Activated T-cell treated with anti-CD3 and anti-CD28 coated beads, Interleukin-2, amount 50 U/mL, for 4 hours (primary cell): ENCODE measurements at places on chromosomes 6 and 20. TPM values are rescaled to one million over a fixed set of nuclear protein-coding genes. Genes with fewer than 3 reads are reported as not detected.

DNA sequence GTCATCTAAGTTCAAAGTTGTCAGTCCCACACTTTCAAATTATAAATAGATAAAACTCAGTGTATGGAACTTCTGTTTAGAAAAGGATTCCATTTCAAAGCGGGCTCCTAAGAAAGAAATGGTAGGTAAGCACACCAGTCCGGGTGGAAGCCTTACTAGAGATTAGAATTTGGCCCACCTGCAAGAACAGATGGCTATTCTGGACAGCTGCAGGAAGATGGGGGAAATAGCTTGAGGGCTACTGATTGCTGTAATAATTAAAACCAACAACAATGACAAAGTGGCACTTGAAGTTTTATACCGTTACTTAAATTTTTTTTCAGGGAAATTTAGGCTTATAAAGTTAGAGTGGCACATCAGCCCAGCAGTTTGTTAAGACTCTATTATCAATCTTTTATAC, 83.3 kb downstream of the HIVEP2 start:
- no peak for DNase-seq

GRCh38 chr6:29035951-29036350, 9.0 kb downstream of the OR2W1 start:
- no peak for DNase-seq

The KIF16B gene
- 4.8 TPM for total RNA-seq

- no peak for DNase-seq
Observed at GRCh38 chr20:55760586-55760985, 244.7 kb downstream of the CBLN4 start.

GRCh38 chr6:9200712-9201111, 765.4 kb upstream of the SLC35B3 start:
- no peak for DNase-seq

The NRN1 gene
- total RNA-seq, result 0.22 TPM

DNA sequence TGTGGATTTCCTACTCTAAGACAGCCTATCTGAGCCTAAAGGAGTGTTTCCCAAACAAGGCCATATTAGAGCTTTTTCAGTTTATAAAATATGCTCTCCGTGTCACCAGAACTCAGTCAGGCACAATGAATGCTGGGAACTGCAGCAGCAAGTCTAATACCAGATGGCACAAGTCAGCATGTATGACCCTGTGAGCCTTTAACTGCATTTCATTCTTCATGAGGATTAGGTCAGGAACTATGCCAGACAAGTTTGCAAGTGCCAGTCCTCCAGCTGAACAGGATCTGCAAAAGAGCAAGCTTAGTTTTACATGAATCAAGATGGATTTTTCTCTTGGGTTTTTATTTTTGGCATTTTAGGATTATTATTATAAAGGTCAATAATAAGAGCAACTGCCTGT, 66.7 kb upstream of the SAMD5 start:
- DNase-seq, result no peak

DNA sequence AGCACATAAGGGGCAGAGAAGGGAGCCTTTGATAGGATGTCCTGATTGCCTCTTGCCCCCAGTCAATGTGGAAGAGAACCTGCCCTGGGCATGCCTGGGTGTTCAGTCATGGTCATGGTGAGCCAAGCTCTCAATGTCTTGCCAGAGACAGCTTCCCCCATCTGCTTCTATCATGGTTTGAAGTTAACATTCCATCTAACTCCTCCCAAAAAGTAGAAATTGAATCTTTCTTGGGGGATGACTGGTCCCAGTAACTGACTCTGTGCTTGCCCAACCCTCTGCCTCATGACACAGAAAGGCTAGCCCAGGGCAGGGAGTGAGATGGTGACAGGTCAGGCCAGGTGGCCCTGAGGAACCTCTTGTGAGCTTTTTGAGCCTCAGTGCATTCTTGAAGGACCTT, 60.1 kb downstream of the ADTRP start:
- no peak for DNase-seq

GRCh38 chr6:91013511-91013910, 426.6 kb upstream of the MAP3K7 start:
- DNase-seq, result no peak

GRCh38 chr6:108665495-108666196, 104.9 kb downstream of the FOXO3 start:
- DNase-seq, result no peak

The WFDC12 gene
- total RNA-seq, result not detected

The BPIFB1 gene
- not detected for total RNA-seq

DNA sequence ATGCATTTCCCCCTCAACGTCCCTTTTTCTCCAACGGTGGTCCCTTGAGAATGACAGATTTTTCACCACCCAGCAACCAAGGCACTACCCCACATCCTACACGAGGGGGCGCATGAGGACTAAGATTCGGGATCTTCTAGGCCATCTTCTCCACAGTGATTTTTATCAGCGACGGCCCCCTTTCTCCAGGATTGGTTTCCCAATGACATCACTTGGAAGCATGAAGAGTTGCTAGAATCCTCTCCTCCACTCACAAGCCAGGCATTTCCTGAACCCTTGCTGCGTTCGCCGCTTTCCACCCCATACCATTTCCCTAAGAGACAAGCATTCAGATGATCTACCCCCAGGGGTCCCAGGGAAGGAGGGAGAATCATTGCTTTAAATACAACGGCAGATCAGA, 252.0 kb downstream of the HIVEP2 start:
- peak; percentile 67 for DNase-seq

GRCh38 chr6:44685213-44685612, 297.7 kb downstream of the CDC5L start:
- DNase-seq, result no peak

The PLCB1 gene
- total RNA-seq, result 6.0 TPM

- no peak for DNase-seq
Observed at GRCh38 chr20:47857569-47858464, 72.5 kb upstream of the SULF2 start.

DNA sequence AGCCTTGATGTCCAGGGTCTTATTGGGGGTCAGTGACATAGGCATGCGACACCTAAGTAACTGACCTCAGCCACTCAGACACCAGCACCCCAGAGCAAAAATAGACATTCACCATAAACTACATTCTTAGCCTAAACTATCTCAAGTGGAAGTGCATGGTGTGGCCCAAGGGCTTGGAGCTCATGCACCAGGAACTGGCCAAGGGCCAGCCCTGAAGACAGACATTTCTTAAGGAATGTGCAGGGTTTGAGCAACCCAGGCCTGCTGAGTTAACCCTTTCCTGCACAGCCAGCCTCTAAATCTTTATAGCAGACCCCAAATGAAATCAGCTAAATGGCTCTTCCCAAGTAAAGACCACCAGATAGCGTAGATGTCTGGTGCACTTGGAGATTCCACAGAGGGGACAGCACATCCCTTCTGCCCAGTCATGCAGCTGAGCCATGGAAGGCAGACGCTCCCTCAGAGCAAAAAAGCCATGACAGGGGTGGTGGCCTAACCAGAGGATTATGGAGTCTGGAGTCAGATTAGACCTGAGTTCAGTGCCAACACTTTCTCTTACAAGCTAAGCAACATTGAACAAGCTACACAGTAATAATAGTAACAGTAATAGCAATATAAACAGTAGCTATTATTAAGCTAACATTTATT, 222.6 kb downstream of the ZMYND8 start:
- no peak for DNase-seq

DNA sequence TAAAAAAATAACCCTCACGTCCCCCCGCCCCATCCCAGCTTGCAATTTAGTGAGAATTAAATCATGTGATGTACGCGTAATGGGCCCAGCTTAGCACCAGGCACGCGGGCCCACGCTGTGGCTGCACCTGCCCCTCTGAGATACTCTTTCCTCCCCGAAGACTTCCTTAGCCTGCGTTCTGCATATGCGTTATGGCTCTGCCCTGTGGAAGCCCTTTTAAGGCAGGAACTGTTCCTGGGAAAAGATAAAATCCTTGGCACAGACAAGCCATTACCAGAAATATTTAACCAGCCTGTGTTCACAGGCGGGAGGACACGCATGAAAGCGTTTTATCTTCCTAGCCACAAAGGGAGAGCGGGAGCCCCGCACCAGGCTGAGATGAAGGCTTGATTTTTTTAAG, 311.0 kb downstream of the LRFN2 start:
- DNase-seq, result no peak

GRCh38 chr6:68235326-68235784, 399.7 kb upstream of the ADGRB3 start:
- DNase-seq, result no peak

The CAP2 gene
- not detected for total RNA-seq

DNA sequence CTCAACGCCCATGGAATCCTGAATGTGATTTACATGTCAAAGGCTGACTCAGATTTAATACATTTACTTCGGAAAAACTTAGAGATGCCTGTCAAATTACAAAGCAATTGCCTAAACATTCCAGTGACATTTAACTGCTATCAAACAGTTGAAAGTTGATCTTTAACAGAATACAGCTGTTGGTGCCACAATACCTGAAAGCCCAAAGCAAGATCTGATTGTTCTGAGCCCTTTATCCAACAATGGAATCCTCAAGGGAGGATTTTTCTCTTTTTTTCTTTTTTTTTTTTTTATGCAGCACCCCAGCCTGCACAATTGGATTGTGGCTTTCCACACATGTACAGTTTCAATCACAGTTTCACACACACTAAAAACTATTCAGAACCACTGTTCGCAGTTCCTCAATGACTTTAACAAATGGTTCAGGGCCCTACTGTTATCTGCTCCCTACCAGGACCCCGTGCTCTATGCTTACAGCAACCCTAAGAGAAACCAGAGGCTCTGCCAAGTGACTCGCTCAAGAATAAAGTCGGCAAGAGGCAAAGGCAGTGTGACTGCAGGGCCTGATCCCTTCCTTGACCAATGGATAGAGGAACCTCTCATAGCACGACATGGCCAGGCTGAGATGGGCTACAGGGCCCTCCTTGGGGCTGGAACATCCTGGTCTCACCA, 33.3 kb downstream of the EPB41L2 start:
- DNase-seq, result no peak

GRCh38 chr20:14055127-14055742, 59.9 kb downstream of the MACROD2 start:
- no peak for DNase-seq

- DNase-seq, result no peak
Observed at GRCh38 chr6:149248693-149249369, 68.7 kb upstream of the TAB2 start.

- DNase-seq, result no peak
Observed at GRCh38 chr6:132490478-132491204, 22.3 kb downstream of the STX7 start.

The AMD1 gene
- 142 TPM for total RNA-seq

The CTAGE9 gene
- total RNA-seq, result not detected

The PLTP gene
- total RNA-seq, result 3.3 TPM

DNA sequence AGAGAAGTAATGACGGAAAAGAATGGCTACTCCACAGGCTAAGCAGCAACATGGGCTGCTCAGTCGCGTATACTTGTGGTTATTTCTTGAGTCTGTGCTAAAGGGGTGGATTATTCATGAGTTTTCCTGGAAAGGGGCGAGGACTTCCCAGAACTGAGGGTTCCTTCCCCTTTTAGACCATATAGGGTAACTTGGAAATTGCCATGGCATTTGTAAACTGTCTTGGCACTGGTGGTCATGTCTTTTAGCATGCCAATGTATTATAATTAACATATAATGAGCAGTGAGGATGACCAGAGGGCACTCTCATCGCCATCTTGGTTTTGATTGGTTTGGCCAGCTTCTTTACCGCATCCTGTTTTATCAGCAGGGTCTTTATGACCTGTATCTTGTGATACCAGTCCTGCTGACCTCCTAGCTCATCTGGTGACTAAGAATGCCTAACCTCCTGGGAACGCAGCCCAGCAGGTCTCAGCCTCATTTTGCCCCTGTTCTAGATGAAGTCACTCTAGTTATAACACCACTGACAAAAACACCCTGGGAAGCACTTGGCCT, 11.4 kb downstream of the LBP start:
- no peak for DNase-seq

GRCh38 chr6:161342039-161342438, 68.2 kb upstream of the AGPAT4 start:
- DNase-seq, result no peak

DNA sequence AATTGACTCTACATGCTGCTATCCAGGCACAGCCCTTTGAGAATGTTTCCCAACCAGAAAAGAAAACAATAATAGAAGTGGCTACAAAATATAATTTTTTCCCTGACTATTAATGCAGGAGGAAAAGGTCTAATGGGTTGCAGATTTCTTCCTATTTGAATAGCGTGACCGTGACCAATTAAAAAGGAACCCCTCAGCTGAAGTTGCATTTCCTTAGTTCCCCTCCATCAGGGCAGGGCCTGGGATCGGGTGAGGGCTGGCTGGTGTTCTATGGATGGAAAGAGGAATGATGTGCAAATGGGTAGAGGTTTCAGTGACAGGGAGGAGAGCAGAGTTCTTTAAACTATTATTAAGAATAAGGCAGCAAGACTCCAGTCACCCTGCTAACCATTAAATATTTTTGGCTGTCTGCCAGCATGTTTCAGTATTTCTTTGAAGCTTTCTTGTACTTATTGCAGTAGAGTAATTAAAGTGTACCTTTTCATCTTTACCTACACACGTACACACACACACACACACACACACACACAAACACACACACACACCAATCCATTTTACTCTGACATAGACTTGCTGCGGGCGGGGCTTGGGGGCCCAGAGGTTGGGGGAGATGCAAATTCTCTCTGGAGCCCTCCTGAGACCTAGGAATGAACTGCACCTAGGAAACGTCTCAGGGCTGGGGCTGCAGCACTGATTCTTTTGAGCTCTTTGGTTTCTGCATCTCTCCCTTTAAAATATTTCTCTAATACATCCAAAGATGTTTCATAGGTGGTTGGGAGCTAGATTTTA, 154.8 kb upstream of the SLC35B3 start:
- no peak for DNase-seq

The SEL1L2 gene
- not detected for total RNA-seq

GRCh38 chr20:371755-372542, 8.6 kb upstream of the TRIB3 start:
- DNase-seq, result no peak

GRCh38 chr20:50470264-50470858, 39.8 kb upstream of the PTPN1 start:
- DNase-seq, result no peak

DNA sequence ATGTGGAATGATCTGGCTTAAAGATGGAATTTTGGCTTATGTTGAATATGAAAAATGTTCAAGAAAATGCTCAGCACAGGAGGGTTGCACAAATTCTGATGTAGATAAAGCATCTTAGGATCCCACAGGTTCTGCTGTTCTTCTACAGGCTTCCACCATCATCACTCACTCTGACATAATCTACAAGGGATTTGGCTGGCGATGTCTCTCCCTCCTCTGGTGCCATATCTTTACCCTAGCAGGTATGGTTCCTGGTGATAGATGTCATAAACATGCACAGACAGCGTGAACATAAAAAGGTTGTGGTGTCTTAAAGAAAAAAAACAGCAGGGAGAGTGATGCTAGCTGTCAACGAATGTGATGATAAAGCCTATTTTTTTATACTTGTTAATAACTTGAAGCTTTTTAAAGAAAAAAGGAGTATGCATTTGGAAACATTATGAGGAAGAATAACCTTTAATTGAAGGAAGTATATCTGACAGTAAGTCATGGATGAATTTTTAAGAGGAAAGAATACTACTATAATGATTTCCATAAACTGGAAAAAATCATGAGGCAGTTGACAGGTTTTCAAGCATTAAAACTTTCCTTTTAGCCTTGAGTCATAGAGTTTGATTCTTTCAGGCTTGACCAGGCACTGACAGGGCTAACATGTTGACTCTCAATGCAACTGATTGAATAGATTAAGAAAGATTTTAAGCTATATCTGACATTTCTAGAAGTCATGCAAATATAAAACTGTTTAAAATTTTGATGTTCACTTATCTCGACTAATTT, 50.1 kb downstream of the OGFRL1 start:
- DNase-seq, result no peak
